Uterus (tissue), 4 donors: ENCODE measurements at places on chromosomes 13 and 19. TPM values are rescaled to one million over a fixed set of nuclear protein-coding genes. Genes with fewer than 3 reads are reported as not detected.

- DNase-seq: no peak
These were observed 48.9 kb downstream of the MYH14 start for GRCh38 chr19:50252111-50252886.

The INSR gene
- 46.0 TPM for total RNA-seq

GRCh38 chr13:91058919-91059318, 288.6 kb upstream of the MIR17HG start:
- DNase-seq: no peak

The SLC17A7 gene
- not detected for total RNA-seq

The PTGIR gene
- 0.51 TPM for total RNA-seq

- no peak for DNase-seq
These were observed 134.1 kb downstream of the KATNAL1 start for GRCh38 chr13:30173303-30173610.

GRCh38 chr13:62687732-62688131, 1272.1 kb upstream of the PCDH20 start:
- no peak for DNase-seq

DNA sequence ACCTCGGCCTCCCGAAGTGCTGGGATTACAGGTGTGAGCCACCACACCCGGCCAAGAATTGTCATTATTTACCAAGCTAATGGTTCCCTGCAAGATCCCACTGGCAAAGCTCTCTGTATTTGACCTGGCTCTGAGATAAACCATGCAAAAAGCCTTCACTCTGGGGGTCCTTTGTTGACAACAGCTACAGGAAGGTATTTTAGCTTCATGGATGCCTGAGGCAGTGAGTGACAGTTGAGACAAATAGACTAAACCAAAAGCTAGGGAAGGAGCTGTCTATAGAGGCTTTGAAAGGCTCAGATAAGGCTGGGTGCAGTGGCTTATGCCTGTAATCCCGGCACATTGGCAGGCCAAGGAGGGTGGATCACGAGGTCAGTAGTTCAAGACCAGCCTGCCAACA, 45.5 kb downstream of the NOTCH3 start:
- DNase-seq: no peak

DNA sequence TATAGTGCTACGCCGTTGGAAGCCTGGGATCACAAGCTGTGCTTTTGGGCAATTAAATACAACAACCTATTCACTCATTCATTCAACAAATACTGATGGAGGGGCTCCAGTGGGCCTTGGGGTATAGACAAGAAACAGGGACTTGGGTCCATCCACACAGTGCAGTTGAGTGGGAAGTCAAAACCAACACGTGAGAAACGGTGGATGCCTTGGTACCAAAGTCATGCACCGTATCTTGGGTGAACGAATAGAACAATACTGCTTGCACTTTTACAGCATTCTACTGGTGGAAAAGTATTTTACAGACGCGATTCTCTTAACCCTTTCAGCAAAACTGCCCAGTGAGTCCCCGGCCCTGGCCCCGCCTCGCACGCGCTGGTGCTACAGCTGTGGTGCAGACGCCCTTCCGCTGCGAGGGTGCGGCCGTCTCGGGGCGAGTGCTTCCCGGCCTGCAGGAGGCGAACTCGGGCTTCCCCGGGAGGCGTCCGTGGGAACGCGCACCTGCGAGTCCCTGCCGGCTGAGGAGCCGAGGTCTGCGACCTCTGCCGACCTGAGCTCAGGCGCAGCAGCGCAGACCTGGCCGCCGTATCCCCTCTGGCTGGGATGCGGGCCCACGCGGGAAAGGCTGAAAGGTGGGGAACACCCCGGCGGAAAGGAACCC, 8.3 kb downstream of the TNFRSF19 start:
- peak; percentile 74 for DNase-seq

The CYP4F12 gene
- total RNA-seq: 23.6 TPM

DNA sequence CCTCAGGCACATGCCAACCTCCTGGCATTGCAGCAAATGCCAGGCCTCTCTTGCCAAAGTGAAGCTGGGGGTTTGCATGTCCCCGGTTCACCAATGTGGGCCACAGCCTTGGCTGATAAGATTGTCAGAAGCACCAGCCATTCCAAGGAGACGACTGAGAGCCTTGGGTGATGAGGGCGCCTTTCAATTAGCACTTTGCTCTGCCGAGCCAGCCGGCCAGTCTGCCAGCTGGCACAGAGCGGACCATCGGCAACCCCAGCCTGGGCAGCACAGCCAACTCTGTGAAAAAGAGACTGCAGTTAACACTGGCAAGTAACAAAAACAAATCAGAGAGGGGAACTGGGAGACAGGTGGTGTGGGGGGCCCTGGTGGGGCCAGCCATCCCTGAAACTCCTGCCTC, 67.3 kb downstream of the EFNB2 start:
- DNase-seq: no peak

The CD22 gene
- total RNA-seq: under 0.01 TPM

GRCh38 chr13:25501231-25501630, 129.5 kb downstream of the ATP8A2 start:
- DNase-seq: no peak

- DNase-seq: no peak
These were observed 96.5 kb downstream of the MIPEP start for GRCh38 chr13:23792680-23793079.

GRCh38 chr19:4052114-4052992, 14.3 kb downstream of the ZBTB7A start:
- peak; percentile 47 for DNase-seq
